ENCODE measurements at places on chromosomes 7 and 10.

- no peak for DNase-seq
These were observed 194.5 kb downstream of the TCF7L2 start for GRCh38 chr10:113144576-113144975.

DNA sequence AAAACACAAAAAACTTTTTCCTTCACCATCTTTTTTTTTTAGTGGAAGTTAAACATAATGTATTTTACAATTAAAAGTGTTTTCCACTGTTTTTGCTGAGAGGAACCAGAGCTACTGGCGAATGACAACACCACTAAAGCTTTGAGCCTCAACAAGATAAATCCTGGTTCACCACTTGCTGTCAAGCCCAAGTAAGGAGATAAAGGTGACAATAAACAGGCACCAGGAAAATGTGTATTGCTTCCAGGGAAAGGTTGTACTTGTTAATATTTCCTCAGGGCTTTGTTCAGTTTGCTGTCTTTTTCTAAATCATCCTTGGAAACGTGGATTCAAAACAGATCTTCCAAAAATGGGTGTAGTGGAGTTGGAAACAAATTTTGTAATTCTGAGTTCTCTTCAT is 109.9 kb upstream of the ANKRD30A start:
- no peak for DNase-seq

DNA sequence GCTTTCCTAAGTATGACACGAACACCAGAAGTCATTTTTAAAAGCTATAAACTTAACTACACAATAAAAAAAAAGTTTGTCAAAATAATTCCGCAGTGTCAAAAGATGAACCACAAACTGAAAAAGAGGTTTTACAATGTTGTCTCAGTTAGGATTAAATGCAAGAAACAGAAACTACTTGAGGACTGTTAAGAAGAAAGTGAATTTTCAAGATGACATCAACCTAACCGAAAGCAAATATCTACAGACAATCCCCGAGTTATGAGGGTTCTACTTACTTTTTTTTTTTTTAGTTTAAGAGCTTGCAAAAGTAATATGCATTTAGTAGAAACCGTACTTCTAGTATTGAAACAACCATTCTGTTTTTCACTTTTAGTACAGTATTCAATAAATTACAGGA is 62.3 kb downstream of the TFPI2 start:
- DNase-seq, result no peak

DNA sequence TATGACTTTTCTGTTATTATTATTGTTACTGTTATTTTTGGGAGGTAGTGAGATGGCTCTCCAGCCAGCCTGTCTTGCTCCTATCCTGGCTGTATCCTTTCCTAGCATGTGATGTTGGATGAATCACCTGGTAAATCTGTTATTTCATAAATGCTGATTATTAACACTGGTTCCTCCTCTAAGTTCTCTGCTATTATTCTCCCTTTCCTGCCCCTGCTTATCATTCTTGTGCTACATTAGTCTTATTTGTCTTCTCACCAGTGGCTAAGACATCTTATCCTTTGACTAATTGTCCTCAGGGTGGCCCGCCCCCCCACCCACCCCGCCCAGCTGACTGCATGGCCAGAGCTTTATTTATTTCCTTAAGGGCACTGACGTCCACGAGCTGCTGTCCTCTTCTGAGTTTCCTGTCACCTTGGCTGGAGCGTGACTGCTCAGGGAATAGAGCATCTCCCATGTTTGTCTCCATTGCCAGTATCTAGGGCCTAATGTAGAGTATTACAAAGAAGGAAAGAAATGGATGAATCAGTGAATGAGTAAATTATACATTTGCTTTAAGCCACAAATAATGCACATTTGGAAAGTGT is 110.1 kb upstream of the KLF6 start:
- no peak for DNase-seq

- DNase-seq, result peak; percentile 82
These were observed 115.8 kb downstream of the TMEM130 start for GRCh38 chr7:98753989-98754479.

DNA sequence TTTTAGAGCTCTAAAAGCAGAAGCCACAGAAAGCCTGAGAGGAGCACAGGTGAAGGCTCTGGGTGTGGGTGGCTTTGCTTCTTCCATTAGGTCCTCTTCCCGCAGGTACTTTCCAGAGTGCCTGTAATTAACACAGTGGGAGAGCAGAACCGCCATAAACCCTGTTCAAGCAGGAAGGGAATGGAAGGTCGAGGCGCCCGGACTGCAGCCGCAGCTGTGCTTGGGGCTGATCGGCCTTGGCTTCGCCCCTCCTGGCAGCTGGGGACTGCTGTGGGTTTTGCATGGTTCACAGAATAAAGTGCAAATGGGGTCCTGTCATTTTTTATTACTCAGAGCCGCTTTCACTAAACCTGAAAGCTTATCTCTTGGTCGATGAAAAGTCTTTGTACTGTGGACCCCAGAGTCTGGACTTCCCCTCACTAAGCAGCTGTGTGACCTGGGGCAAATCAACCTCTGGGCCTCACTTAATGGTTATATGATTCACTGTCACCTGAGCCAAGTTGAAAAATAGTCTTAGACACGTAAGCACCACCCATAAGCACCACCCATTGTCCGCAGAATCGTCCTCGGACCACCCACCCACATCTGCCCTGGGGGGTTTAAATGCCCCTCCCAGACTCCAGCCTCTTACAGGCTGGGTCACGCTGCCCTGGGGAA is 100.9 kb downstream of the XRCC2 start:
- DNase-seq, result no peak

DNA sequence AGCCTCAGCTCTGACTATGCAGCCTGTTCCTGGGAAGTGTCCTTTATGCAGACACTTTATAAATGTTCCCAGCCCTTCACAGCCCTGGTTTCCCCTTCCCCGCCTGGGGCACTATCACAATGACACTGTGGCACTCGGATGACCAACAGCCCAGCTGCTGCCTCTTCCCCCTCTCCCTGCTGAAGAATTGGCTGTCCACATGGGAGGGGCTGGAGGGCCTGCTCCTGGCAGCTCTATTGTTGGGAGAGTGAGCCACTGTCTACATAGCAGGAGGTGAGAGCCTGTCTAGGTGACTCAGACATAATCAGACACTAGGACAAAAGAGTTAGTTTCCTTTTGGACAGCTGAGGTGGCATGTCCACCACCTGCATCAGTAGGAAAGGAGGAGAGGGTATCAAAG is 437.5 kb downstream of the PLXNA4 start:
- no peak for DNase-seq

DNA sequence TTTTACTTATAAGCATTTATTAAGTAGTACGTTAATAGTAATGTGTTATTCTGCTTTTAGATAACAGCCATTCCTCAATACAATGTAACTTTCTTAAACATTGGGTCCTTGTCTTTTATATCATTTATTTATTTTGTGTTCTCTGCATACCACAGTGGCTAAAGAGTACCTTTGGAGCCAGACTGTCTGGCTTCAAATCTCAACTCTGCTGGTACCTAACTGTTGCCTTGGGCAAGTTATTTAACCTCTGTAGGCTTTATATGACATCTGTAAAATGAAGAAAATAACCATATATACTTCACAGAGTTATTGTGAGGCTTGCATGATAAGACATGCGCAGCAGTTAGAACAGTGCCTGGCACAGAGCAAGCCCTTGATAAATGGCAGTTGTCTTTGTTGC is 397.6 kb downstream of the MDFIC start:
- no peak for DNase-seq

DNA sequence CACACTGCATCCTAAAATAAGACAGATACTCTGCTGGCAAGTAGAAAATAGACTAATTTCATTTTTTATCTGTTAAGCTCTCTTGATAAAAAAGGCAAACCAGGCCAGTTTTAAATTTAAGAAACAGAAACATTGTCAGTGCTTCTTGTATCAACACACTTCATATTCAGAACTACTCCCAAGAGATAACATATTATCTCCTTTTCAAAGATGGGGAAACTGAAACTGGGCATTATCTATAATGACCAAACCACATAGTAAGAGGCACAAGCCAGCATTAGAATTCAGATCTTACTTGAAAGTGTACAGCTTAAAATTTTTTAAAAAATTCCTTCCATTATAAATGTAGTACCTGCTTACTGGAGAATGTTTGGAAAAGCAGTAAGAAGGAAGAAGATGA is 14.7 kb downstream of the SRI start:
- DNase-seq, result no peak

DNA sequence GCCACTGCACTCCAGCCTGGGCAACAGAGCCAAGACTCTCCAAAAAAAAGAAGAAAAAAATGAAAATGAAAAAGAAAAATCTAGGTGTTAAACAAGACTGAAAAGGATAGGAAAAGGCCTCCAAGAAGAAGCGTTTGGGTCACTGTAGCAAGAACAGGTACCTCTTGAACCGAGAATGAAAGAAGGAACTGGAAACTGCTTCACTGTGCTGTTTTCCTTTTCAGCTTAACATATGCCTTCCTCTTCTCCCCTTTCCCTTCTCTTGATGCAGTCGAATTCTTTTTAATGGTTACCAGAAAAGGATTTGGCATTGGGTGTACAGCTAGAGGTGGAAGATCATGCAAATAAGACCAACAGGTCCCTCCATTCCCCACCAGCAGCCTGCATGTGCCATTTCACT is 28.1 kb downstream of the LRRC4 start:
- no peak for DNase-seq

GRCh38 chr10:97713826-97714400 is 383 bp downstream of the MARVELD1 start:
- peak; percentile 84 for DNase-seq

GRCh38 chr7:133562621-133563020 is 309.7 kb downstream of the EXOC4 start:
- DNase-seq, result no peak

DNA sequence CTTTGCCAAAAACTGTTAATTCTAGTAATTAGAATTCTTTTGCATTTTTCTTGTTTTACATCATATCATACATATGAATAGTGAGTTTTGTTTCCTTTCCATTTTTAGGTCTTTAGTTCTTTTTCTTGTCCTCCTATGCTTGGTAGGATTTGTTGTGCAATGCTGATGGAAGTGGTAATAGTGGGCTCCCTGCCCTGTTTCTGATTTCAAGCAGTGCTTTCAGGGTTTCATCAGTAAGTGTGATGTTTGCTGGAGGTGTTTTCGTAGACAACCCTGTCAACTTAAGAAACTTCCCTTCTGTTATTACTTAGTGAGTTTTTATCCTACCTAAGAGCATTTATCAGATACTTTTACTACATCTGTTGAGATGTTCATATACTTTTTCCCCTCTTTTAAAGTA is 50.5 kb downstream of the CSGALNACT2 start:
- DNase-seq, result no peak

- DNase-seq, result no peak
These were observed 5.5 kb downstream of the OPN4 start for GRCh38 chr10:86659721-86660453.

DNA sequence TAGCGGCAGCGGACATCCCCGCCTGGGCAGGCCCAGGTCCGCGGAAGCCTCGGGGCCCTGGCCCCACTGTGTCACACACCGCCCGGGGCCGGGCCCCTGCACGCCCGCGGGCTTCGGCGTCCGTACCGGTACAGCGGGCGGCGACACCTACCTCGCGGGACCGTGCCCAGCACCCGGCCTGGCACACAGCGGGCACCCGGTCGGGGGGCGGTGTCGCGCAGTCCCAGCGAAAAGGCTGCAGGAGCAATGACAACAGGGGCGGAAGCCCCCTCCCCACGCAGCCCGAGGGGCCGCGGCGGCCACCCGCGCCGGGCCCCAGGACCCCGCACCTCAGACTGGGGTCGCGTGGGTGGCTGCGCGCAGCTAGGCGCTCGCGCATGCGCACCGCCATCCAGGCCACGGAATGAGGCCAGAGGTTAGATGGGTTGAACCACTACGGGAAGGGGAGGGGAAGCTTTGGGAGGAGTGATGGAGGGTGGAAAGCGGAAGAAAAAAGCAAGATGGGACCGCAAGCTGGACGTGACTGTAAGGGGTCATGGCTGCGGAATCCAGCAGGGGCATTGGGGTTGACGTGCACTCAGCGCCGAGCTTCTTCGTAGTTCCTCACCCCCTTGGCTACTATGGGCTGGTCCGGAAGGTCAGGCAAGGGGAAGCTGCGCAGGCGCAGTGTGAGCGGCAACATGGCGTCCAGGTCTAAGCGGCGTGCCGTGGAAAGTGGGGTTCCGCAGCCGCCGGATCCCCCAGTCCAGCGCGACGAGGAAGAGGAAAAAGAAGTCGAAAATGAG is at the start of the genes BCCIP and UROS:
BCCIP (plus strand) TSS at position 669 of the 785 bp plus-strand sequence; CDS start at position 681, 12 bp downstream.
UROS (minus strand) TSS at position 381 of the 785 bp plus-strand sequence. CDS start 6,759 bp downstream, outside the sequence.
- DNase-seq, result peak; percentile 98

DNA sequence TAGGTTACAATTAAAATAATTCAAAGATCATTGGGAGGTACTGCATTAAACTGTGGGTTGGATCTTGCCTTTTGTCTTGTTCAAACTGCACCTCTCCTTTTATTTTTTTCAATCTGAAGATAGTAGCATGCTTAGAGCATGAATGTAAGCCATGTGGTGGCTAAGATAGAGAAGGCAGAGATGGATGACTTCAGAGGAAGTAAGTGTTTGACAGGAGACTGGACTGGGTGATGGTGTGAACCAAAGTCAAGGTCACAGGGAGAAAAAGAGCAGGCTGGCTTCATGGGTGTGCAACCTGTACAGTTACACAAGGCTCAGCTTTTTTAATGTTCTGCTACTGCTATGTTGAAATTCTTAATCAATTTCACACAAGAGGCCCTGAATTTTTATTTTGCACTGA is 85.6 kb downstream of the ZEB1 start:
- DNase-seq, result no peak

DNA sequence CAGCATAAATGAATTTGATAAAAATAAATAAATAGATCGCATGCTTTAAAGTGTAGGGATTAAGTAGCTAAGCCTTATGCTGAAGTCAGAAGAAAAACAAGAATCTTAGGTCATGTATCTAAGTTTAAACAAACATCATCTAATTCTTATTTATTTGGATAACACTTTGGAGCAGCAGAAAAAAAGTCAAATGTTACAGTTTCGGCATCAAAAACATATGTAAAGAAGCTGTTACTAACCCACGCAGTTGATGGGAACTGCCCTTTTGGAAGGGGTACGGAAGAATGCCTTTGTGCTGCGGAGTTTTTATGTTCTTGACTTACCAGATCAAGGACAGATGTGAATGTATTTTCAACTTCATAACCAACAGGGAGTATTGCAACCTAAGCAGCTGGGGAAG is 37.3 kb upstream of the HABP2 start:
- DNase-seq, result no peak

- DNase-seq, result no peak
These were observed 64.5 kb upstream of the MYL10 start for GRCh38 chr7:101693498-101694091.

DNA sequence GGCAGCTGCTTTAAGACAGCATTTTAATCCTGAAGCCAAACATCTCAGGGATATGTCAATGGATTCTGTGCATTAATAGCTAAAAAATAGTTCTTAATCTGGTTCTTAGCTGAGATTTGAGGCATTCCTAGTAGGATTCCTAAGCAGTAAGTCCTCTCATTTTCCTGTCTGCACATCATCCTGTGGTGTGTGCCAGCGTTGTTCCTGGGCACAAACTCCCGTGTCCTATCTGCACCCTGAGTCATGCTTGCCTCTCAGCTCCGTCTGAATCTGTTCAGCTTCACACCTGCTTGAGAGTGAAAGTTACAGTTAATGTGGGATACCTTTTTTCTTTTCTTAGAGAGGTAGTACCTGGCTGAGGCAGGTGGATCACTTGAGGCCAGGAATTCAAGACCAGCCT is 19.5 kb downstream of the BAG3 start:
- no peak for DNase-seq

GRCh38 chr7:16668049-16668858 is 22.3 kb downstream of the BZW2 start:
- DNase-seq, result peak; percentile 30
